ENCODE measurements at places on chromosomes 3 and 15. TPM values are rescaled to one million over a fixed set of nuclear protein-coding genes. Genes with fewer than 3 reads are reported as not detected.

The THAP10 gene
- total RNA-seq: 3.1 TPM

The ZNF717 gene
- total RNA-seq: 10.4 TPM

The ISLR gene
- not detected for total RNA-seq

The TNFSF10 gene
- 8.5 TPM for total RNA-seq

The SLCO2A1 gene
- 0.11 TPM for total RNA-seq

The DVL3 gene
- 26.5 TPM for total RNA-seq

The P2RY1 gene
- 1.8 TPM for total RNA-seq

The CTXN2 gene
- not detected for total RNA-seq

The ROPN1 gene
- not detected for total RNA-seq

The HHLA2 gene
- total RNA-seq: not detected

The ARF4 gene
- total RNA-seq: 219 TPM

The PARP14 gene
- total RNA-seq: 60.9 TPM

The HRG gene
- total RNA-seq: not detected

The ADGRG7 gene
- total RNA-seq: not detected

The GOLGA6D gene
- total RNA-seq: not detected

The GOLGA8M gene
- total RNA-seq: not detected

The CHST2 gene
- total RNA-seq: 5.4 TPM

The CCDC39 gene
- not detected for total RNA-seq
